Activated T-cell treated with anti-CD3 and anti-CD28 coated beads, Interleukin-2, amount 50 U/mL, for 24 hours (primary cell): ENCODE measurements at places on chromosomes 7 and 10.

- no peak for DNase-seq
These were observed 30.1 kb upstream of the PTPRN2 start for GRCh38 chr7:158617737-158618128.

- DNase-seq = no peak
These were observed 112.3 kb downstream of the BTRC start for GRCh38 chr10:101466016-101466912.

- no peak for DNase-seq
These were observed 90.3 kb downstream of the CPED1 start for GRCh38 chr7:121078701-121079227.

- no peak for DNase-seq
These were observed 202.9 kb downstream of the DKK1 start for GRCh38 chr10:52517012-52517411.

DNA sequence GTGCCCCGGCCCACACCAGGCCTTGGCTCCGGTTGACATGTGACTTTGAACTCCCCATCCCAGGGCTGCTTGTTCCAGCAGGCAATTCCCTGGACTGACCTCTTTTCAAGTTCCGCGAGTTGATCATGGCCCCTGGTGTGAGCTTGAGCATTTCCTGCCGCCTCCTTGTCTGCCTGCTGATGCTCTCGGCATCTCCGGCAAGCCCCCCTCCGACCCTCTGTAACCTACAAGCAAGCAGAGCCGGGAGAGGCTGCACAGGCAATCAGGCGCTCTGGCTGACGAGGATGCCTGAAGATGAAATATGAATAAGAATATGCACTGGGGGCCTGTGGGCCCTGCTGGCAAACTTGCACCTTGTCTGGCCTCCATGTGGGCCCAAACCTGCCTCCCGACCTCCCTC lies 304.9 kb upstream of the MKI67 start:
- DNase-seq = no peak

DNA sequence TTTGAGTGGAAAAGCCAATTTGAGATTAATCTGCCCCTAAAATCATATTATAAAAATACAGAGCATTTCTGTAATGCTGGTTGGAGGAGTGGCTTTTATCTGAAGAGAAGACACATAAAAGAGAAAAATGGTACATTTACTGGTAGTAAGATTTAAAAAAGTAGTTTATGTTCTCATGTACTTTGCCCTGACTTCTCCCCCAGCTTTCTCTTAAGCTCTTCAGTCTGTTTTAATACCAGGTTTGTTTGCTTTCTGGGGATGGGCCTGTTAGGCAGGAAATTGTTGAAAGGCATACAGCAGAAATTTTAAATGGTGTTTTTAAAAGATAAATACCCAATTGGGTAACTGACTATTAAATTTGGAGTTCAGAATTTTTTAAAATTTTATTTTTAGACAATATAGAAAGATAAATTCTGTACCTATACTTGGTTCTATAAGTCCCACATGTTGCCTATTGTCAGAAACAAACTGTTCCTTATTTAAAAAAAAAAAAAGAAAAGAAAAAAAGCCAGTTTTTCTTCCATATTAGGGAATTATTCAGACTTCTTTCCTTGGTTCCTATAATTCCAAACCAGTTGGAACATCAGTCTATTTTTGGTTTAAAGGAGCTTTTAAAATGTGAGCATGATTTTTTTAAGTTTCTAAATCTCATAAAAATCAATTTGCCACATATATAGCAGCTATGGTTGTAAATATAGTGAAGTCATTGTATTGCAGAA lies 136.6 kb downstream of the ARID5B start:
- DNase-seq = no peak

DNA sequence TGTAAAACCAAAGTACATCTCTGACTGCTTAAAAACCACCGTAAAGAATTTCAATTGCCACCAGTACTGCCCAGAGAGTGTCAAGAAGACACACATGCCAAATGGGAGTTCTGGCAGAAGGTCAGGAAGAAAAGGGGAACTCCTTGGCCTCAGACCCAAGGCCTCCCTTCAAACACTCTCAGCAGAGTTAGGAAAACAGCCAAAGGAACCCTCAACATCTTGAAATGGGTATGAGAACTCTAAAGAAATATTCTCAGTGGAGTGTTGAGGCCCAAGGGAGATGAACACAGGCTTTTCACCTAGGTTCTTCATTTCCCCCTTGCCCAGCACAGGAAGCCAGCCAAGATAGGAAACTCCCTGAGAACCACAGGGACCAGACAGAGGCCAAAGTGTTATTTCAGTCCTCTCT lies 96.1 kb upstream of the ASAH2 start:
- no peak for DNase-seq

GRCh38 chr7:87369216-87369615 lies 23.8 kb downstream of the CROT start:
- no peak for DNase-seq

- no peak for DNase-seq
These were observed 136.0 kb downstream of the PHF14 start for GRCh38 chr7:11109659-11110058.

- DNase-seq = no peak
These were observed 27.6 kb downstream of the CLDN12 start for GRCh38 chr7:90430614-90431460.

- DNase-seq = no peak
These were observed 29.4 kb upstream of the PCGF5 start for GRCh38 chr10:91190876-91191583.

DNA sequence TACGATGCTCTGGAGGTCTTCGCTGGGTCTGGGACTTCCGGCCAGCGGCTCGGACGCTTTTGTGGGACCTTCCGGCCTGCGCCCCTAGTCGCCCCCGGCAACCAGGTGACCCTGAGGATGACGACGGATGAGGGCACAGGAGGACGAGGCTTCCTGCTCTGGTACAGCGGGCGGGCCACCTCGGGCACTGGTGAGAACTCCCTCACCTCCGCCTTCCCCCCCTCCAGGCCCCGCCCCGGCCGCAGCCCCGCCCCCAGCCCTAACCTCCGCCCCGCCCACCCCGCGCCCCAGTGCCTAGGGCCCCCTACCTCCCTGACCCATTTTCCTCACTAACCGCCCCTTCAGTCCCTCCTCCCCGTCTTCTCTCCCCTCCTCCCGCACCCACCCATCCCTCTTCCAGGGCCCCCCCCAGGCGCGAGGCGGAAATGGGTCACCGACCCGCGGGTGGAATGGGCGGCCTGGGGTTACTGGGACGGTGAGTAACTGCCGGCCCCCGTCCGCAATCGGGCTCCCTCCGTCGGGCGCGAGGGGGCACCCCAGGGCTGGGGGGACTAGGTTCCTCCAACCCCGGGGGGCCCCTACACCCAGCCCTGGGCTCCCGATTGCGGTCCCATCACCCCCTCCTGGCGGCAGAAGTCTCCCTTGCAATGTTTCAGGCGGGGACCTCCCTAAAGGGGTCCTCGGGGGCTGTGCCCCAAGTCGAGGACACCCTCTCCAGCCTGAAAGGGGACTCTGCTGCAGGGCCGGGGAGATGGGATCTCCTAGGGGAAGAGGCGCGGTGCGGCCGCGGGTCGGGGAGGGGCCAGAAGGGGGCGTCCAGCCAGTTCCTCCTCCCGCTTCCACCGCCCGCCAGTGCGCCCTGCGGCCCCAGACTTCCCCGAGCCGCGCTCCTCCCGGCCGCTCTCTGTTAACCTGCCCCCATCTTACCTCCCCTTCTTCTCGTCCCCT lies 2.1 kb downstream of the PCOLCE start:
- peak; percentile 87 for DNase-seq

DNA sequence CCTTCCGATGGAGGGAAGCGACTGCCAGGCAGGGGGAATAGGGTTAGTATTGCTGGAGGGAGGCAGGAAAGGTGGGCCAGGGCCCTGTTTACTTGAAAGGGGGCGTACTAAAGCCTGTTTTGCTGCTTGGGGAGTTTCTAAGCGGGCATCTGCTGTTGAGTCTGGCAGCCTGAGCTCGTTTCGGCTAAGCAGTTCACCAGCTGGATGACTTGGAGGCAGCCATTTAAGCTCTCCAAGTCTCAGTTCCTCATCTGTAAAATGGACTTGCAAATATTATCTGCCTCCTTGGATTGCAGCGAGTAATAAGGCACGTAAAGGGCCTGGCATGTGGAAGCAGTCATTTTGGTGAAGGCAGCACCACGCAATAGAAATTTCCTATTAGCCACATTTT lies 44.0 kb downstream of the LDB3 start:
- DNase-seq = no peak

- no peak for DNase-seq
These were observed 4.1 kb upstream of the TAS2R5 start for GRCh38 chr7:141785706-141786552.

DNA sequence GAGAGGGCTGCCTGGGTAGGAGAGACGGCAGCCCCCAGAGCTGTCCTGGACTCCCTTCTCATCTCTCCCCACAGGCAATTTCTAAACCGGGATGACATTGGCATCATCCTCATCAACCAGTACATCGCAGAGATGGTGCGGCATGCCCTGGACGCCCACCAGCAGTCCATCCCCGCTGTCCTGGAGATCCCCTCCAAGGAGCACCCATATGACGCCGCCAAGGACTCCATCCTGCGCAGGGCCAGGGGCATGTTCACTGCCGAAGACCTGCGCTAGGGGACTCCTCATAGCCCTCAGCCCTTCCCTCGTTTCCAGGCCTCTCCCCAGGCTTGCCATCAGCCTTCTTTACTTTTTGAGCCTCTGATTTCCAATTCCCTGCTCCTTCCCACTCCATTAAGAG lies 2.6 kb downstream of the ATP6V1F start:
- no peak for DNase-seq
